Nephron progenitor cell (in vitro differentiated cells): ENCODE measurements at places on chromosomes 16 and 17.
A peak's percentile ranks its signal among the peaks of the same experiment; 100 is the strongest.

DNA sequence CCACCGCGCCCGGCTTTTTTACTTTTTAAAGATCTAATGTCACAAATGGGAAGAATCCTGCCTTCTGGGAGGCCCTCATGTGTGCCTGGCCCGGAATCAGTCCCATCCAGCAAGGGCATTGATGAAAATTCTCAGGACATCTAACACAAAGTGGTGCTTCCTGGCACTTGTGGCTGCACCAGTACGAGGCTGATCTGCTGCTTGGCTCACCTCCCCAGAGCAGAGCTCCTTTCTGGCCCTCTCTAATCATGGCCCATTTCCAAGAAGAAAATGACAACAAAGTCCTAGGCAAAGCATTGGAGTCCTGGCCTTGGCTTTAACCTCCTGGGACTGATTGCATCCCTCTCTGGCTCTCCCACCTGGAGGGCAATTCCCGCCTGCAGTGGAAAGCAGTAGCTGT, 50.7 kb upstream of the SIAH1 start:
- no peak for DNase-seq

GRCh38 chr17:9389111-9389527, 186.5 kb downstream of the STX8 start:
- DNase-seq: no peak

DNA sequence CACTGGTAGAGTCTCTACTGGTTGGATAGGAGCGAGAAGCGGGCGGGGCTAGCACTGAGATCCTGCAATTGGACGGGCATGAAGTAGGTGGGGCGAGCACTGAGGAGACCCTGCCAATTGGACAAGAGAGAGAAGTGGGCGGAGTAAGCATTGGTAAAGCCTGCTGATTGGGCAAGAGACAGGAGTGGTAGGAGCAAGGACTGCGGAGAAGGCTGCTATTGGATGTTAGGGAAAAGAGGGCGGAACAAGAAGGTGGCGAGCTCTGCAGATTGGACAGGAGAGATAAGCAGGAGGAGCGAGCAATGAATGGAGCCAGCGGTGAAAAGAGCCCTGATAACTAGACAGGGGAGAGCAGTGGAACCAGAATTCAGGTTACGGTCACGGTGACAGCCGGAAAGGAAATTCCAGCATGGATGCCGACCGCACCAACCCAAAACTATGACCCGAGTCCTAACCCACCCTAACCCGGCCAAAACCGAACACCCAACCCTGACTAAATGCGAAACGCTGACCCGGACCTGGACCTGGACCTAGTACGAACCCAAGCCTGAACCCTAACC, 4.8 kb downstream of the SCGB1C2 start:
- no peak for DNase-seq

DNA sequence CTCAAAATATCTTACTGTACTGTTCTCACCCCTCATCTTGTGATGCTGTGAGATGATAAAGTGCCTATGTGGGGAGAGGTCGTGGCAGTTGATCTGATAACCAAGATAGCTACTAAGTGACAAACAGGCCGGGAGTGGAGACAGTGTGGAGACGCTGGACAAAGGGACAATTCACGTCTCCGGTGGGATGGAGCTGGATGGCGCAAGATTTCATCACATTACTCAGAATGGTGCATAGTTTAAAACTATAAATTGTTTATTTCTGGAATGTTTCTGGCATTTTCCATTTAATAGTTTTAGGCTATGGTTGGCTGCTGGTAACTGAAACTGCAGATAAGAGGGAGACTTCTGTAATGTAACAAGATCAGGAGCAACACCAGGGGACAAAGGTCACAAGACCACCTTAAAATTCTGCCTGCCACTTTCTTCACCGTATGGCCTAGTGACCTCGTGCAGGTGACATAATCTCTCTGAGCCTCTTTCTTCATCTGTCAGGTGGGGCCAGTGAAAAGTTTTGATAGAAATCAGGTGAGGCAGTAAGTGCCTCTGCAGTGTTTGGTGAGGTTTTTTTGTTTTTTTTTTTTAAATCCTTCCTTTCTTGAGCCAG, 54.4 kb upstream of the LGALS9 start:
- no peak for DNase-seq

DNA sequence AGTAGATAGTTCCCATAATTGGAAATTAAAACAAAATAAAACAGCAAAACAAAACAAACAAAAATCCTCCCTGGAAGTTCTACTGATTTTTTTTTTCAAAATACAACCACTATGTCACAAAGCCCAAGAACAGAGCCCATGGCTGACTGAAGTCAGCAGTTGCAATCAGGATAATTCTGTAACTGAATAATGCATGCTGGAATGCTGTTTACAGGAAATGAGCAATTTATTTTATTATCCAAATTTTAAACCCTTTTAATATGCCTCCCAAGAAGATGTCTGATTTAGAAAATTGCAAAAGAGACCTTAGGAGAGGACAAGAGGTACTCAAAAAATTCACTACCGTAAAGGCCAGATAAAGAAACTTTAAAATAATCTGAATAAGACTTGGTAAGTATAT, 578.2 kb downstream of the TOX3 start:
- DNase-seq: no peak

DNA sequence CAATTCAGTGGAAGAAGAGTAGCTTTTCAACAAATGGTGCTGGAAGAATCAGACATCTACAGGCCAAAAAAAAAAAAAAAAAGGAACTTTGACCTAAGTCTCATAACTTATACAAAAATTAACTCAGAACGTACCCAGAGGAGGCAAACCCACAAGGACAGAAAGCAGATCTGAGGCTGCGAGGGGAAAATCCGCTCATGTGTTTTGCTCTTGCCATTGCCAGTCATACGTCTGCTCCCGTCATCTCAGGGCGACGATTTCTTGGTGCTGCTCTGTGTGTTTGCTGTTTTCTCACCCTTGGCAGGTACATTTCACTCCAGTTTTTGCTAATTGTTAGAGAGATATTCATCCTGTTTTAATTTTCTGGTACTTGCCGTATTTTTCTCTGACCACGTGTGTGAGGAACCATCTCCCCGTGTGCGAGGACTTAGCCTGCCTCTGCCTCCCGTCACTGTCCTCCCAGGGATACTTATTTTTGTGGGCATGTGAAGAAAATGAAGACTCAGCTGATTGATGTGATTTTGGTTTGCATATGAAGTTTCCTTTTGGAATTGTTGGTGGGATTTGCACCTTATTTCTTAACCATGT, 33.4 kb upstream of the ACSF3 start:
- no peak for DNase-seq

- DNase-seq: no peak
These were observed 1376.4 kb upstream of the GOT2 start for GRCh38 chr16:60110531-60110930.

DNA sequence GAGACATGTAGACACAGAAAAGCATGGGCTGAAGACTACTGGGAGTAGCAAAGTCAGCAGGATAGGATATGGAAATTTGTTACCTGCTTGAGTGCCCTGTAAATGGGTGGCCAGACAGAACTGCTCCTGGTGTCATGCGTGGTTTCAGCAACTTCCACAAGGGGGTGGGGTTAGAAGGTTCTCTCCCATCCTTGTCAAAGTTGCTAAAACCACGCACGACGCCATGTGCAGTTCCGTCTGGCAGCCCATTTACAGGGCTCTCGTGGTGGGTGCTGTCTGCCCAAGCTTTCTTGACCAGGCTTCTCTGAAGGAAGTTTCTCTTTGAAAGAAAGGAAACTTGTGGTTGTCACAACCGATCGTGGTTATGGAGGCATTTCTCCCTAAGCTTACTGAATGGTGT, 6.9 kb upstream of the DBNDD1 start:
- DNase-seq: no peak

DNA sequence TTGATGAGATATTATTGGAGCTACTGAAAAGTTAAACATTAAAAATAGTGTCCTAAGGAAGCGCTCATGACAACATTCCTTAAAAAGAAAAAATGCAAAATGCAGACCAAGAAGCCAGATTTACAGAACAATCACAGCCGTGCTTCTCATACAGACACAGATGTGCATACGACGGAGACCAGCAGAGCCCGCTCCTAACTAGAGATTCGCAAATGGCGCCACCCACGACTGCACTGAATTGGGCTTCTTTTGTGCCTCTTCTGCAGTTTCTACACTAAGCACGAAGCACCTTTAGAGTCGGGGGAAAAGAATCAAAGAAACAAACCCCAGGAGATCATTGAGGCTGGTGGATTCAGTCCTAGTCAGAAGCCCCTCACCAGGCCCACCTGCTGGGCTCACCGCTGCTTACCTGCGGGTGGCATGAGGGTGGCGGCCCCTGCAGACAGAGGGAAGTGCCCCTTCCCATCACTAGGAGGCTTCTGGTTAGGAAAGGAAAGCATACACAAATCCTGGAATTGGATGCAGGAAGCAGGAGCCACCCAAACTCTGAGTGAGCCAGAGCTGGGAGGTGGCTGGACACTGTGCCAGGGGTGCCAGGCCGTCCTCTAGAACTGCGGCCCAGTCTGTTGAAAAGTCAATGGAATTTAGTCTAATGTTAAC, 64.9 kb upstream of the CHMP6 start:
- DNase-seq: no peak

GRCh38 chr16:21265104-21265837, 12.8 kb downstream of the CRYM start:
- DNase-seq: no peak

GRCh38 chr17:2028737-2029136, 1.2 kb upstream of the DPH1 start:
- no peak for DNase-seq

DNA sequence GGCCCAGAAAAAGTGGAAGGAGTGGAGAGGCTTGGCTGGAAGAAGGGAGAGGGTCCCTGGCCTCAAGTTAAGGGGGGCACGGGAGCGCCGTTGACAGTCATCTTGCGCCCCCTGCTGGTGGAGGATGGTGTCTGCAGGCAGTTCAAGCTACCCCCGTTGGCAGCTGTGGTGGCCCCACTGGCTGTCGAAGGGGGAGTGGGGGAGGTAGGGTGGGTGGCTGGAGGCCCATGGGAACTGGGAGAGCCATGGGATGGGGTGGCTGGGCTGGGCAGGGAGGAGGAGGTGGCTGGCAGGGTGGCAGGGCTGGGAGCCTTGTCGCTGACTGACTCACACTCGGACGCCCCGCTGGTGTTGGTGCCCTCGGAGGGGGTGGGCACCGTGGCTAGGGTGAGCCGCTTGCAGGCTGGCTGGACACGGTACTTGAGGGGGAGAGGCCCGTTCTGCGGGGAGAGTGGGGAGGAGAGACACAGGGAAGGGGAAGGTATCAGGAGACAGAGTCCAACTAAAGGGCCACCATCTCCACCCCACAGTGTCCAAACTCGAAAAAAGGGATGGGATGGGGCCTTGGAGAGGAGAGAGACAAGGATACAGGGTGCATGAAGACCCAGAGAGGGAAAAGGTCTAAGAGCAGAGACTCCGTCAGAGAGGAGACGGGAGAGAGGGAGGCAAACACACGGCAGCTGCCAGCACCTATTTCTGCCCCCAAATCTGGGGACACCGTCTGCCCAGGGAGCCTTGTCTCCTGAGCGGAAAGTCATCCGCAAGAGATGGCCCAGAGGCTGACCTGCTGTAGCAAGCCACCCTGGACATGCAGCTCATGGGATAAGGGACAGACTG, 5.2 kb downstream of the CISD3 start:
- peak; percentile 88 for DNase-seq

GRCh38 chr17:62662855-62663254, 35.4 kb downstream of the MRC2 start:
- DNase-seq: no peak

DNA sequence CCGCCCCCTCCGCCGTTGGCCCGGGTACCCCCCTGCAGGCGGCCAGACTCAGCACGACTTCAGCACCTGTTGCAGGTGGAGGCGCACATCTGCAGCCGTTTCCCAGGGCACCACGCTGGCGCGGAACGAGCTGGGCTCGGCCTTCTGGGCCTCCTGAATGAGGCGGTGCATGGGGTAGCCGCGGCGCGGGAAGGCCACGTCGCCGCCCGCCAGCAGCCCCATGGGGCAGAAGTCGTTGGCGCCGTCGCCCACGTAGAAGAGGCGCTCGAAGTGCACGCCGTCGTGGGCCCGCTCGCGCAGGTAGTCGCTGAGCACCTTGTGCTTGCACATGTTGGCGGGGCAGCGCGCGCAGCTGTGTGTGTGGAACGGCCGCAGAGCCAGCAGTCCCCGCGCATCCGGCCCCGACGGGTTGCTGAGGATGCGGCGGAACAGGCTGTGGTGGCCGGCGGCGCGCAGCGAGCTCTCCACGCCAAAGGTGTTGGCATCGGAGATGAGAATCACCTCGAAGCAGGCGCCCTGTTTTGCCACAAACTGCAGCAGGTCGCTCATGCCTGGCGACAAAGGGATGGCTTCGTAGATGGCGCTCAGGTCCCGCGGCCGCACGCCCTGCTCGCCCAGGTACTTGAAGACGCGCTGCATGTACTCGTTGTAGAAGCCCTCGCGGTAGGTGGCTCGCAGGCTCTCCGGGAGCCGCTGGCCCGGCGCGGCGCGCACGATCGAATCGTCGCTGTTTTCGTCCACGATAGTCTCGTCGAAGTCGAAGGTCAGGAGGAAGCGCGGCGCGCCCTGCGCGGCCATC, 6.2 kb downstream of the PHOSPHO1 start:
- peak; percentile 58 for DNase-seq

DNA sequence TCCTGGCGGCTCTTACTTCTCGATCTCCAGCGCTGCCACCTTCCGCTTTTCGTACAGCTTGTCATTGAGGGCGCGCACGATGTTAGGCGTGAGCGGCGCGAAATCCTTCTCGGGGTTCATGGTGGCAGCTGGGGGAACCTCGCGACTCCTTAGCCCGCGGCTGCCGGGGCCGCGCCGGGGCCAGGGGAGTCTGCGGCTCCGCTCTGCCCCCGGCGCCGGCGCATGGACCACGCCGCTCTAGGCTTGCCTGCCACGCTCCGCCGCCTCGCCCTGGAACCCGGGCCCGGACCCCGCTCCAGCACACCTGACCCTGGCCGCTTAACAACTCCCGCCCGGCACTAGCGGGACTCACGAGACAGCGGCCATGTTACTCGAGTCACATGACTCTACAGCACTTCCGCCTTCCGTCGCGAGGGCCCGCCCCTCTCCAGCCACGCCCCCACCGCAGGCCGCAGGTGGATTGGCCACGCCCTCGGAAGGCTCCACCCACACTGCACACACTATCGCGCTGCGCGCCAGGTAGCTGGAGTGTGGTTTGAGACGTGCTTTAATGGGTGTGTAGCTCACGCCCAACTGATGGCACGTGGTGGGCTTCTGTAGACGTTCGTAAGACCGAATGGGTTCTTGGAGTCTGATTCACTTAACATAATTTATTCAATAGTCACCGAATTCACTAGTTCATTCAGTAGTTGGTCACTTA, at the start of gene VAC14:
VAC14 (minus strand) TSS at position 378 of the 700 bp plus-strand sequence; CDS start at position 120, 258 bp downstream.
- peak; percentile 96 for DNase-seq

DNA sequence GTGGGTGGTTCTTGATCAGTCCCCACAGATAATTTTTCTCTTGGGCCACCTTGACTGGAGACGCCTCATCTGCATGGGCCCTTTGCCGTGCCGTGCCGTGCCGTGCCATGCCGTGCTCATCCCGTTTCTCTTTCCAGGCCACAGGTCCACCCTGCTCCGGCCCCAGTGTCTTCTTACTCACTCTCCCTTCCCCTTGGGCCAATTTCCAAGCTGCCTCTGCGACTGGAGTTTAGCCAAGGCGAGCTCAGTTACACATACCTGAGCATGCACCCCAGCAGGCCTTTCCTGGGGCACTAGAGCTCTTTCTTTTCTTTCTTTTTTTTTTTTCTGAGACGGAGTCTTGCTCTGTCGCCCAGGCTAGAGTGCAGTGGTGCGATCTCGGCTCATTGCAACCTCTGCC, 40.5 kb upstream of the MGAT5B start:
- DNase-seq: no peak
